T47D (cell line): ENCODE measurements at places on chromosomes 13 and 19.

GRCh38 chr19:57708641-57709361, at the start of gene ZNF154:
Gene ZNF154 (minus strand): TSS chr19:57709204. CDS start chr19:57708971, 233 bp downstream.
- DNase-seq: no peak

DNA sequence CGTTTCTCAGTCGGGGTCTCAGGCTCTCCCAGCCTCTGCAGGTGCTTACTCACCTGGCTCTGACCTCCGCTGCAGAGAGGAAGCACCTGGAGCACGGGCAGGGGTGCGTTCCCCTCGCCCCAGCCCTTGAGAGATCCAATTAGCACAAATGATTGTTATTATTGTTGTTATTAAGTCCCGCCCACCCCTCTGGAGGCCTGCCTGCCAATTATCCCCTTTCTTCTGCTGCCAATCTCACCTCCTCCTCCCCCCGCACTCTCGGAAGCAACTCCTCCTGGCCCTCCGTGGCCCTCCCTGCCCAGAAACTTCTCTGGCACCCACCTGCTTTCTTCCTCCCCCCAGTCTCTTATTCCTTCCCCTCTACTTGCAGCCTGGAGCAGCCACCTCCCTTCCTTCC, 8.8 kb downstream of the ZNF787 start:
- no peak for DNase-seq

- no peak for DNase-seq
Measured at GRCh38 chr19:39843919-39844793, 2.0 kb downstream of the FBL start.

GRCh38 chr19:38527466-38528136, 90.2 kb downstream of the MAP4K1 start:
- DNase-seq: no peak

GRCh38 chr13:40340368-40341095, 325.9 kb downstream of the FOXO1 start:
- peak; percentile 11 for DNase-seq

- no peak for DNase-seq
Measured at GRCh38 chr13:110501188-110501587, 60.3 kb downstream of the RAB20 start.

- DNase-seq: peak; percentile 12
Measured at GRCh38 chr19:20167651-20168122, 673 bp downstream of the ZNF486 start.

GRCh38 chr19:7692417-7693088, 9.4 kb downstream of the FCER2 start:
- no peak for DNase-seq

GRCh38 chr19:55633861-55634260, 6.9 kb upstream of the ZNF580 start:
- DNase-seq: no peak

DNA sequence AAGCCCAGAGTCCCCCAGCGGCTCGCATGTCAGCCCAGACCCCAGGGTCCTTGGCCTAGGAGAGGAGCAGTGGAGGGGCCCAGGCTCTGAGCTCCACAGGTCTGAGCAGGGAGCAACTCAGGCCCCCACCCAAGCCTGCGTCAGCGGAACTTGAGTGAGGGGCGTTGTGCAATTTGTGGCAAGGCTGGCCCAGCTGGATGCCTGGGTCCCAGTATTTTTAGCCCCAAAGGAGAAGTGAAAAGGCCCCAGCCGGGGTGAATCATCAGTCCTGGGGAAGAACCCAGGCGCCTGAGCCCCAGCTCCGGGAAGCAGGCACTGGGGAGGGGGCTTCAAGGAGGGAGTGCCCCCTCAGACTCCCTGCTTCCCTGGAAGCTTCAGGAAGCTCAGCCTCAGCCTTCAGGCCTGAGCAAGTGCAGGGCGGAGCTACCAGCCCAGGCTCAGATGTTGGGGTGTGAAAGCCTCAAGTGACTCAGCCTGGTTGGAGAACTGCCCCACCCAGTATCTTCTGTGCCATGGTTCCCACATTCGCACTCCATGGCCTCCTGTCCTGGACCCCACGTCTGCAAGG, 7.2 kb downstream of the MED29 start:
- no peak for DNase-seq

- DNase-seq: no peak
Measured at GRCh38 chr13:105814902-105815250, 720.6 kb downstream of the EFNB2 start.

DNA sequence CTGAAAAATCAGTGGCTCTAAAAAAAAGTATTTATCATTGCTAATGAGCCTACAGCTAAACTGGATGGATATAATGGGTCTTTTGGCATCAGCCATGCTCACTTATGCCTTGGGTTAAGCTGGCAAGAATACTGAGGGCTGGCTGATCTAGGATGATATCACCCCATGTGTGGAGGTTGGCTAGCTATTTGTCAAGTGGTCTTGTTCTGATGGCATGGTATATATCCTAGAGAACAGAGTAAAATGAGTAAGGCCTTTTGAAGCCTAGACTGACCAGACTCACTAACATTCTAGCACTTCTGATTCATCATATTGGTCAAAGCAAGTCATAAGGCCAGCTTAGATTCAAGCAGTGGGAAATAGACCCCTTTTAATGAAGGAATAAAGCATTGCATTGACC, 383.0 kb downstream of the SLITRK1 start:
- DNase-seq: no peak

GRCh38 chr19:30073152-30074000, 131.3 kb downstream of the URI1 start:
- no peak for DNase-seq

- no peak for DNase-seq
Measured at GRCh38 chr19:29436591-29437103, 89.1 kb upstream of the VSTM2B start.

- DNase-seq: no peak
Measured at GRCh38 chr13:109725995-109726637, 60.3 kb downstream of the IRS2 start.

GRCh38 chr13:55214841-55215345, 1925.8 kb upstream of the PRR20A start:
- no peak for DNase-seq

DNA sequence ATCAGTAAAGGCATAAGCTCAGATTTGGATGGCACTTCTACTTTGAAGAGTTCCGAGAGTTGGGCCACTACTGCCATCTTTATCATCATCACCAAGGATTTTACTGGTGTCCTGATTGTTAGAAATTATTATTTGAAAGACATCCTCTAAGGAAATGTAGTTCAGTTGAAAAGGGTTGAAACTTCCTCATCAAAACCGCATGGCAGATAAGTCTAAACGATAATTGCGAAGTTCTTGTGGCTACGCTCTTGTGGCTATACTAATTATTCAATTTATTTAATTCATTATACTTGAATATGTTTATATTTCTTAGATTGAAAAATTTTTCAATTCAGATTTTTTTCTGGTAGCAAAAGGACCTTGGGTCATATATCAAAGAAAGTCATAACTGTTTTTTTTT, 22.4 kb downstream of the TNFRSF19 start:
- DNase-seq: no peak

- no peak for DNase-seq
Measured at GRCh38 chr13:50128428-50128931, 113.2 kb downstream of the KCNRG start.

- DNase-seq: no peak
Measured at GRCh38 chr19:3149526-3150505, 14.0 kb downstream of the GNA15 start.

- DNase-seq: no peak
Measured at GRCh38 chr13:89052699-89053098, 1381.5 kb downstream of the SLITRK5 start.

- no peak for DNase-seq
Measured at GRCh38 chr13:101869553-101869952, 417.1 kb downstream of the ITGBL1 start.

- no peak for DNase-seq
Measured at GRCh38 chr13:97221466-97221865, 667 bp upstream of the MBNL2 start.

DNA sequence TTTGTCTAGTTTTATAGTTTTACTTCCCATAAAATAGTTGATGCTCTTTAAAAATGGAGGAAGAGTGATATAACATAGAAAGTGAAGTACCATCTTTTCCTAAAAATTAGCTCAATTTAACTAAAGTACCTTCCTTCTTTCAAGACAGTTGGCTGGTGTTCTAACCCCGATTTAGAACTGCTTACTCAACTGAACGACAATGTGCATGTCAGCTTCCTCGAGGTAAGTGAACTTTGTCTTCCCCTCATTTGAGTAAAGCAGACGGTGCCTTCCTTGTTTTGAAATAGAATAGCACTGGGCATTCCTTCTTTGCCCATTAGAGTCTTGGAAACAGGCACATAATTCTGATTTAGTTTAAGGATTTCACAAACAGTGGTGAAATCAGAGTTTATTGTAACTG, 1519.2 kb downstream of the EFNB2 start:
- no peak for DNase-seq

- no peak for DNase-seq
Measured at GRCh38 chr13:73250061-73250460, 191.3 kb downstream of the KLF5 start.

- no peak for DNase-seq
Measured at GRCh38 chr19:38494379-38494778, 60.9 kb downstream of the RYR1 start.

DNA sequence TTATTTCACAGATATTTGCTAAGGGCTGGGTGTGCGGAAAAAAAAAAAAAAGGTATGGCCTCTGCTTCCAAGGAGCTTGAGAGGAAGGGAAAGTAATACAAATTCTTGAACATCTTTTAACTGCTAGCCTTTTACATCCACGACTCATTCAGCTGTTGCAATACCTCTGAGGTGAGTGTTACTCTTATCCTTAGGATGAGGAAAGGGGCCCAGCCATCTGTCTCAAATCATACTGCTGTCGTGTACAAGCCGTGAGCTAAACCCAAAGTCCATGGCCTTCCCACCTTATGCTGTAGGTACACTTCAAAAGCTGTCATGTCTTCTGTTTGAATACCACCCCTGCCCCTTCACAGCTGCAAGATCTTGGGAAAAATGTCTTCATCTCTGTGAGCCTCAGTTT, 146.8 kb downstream of the KCNRG start:
- DNase-seq: no peak

GRCh38 chr13:68050761-68051160, 820.6 kb upstream of the PCDH9 start:
- DNase-seq: no peak

- DNase-seq: no peak
Measured at GRCh38 chr13:113916330-113916815, 52.5 kb upstream of the GAS6 start.

DNA sequence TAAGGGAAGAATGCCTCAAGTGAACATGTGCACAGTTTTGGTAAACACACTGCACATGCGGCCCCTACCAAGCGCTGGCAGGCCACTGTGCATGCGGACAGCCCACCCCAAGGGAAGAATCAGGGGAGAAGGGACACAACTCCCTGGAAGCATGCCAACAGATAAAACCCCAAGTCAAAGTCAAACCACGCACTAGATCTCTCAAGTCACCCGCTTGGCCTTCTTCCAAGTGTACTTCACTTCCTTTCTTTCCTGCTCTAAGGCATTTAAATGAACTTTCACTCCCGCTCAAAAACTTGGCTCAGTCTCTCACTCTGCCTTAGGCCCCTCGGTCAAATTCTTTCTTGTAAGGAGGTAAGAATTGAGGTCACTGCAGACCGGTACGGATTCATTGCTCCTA, 4.6 kb upstream of the RFXAP start:
- no peak for DNase-seq

DNA sequence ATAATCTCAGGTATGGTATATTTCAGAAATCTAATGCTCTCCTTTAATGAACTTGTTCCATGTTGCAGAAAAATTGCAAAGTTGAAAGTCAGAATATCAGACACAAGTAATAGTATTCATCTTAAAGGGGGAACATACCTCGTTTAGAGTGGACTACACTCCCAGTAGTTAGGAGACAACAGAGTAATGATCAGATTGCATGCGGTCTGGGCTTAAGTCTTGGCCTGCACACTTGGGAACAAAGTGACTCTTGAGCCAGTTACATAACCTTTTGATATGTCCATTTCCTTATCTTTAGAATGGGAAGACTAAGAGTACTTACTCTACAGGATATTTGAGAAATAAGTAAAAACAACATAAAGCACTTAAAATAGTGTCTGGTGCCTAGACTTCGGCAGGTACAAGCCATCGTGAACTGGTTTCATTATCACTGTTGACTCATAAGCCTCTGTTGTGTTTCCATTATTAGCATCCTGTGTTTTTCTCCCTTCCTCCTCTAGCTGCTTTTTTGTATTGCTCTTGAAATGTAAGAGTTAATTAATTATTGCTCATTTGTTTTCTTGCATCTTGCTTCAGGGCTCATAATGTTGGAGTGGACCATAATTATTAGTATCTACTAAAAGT, 53.0 kb downstream of the DPY19L3 start:
- DNase-seq: no peak

DNA sequence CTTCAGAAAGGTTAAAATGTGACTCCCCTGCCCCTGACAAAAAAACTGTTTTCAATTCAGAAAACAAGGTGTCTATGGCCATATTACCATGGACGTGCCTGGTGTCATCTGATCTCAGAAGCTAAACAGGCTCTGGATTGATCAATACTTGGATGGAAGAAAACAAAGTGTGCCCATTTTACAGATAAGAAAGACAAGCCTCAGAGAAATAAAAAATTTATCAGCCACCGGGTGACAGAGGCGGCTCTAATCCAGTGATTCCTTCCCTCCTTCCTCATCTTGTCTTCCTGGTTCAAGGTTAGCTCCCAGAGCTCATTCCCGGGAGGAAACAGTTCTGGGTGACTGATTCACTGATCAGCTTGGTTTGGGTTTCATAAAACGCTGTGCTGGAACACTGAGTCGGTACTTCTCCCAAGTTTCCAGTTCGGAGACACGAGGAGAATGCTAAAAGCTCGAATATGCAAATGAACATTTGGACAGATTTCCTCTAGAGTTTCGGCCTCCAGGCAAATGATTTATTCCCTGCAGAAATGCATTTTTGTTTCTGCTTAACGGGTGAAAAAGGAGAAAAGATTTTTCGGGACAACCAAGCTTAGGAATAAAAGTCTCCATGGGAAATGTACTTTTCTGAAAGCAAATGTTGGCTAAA, 211.2 kb downstream of the UQCRFS1 start:
- DNase-seq: no peak

DNA sequence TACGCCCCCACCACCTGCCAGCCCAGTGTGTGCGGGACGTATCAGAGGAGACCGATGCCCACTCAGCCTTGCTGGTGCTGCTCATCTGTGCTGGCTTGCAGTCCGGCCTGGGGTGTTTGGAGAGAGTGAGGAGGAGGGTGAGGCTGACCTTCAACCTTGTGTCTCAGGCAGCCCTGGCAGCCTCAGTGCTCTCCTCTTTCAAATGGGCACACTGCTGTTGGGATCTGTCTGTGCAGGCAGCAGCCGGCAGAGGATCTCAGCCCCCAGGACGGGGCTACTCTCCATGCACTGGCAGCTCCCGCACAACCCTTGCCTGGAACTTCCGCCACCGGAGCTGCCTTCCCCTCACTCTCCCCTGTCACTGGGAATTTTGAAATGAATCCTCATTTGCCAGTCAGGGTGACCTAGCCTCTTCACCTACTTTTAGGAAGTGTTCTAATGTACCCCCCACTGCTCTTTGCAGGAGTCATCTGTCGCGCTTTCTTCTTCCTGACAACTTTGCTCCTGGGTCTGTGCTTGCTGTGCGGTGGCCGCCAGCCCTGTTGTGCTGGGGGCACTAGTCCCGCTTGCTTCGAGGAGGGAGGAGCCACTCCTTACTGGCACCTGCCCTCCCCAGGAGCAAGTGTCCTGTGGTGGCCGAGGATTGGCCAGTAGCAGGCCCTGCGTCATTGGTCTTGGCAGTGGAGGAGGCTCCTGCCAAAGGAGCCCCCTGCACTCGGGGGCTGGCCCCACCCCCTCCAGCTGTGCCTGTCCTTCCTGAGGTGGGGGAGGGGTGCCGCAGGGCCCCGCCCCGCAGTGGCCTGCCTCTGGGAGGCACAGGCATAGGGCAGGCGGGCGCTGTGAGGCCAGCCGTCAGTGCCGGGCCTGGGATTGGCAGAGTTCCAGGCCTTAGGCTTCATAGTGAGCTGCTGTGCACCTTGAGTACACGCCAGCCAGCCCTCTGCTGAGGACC, 53.4 kb downstream of the TSSK6 start:
- DNase-seq: no peak
